ENCODE measurements at places on chromosomes 3 and 15.

- no peak for DNase-seq
Observed at GRCh38 chr3:88412346-88412745, 262.6 kb downstream of the C3orf38 start.

DNA sequence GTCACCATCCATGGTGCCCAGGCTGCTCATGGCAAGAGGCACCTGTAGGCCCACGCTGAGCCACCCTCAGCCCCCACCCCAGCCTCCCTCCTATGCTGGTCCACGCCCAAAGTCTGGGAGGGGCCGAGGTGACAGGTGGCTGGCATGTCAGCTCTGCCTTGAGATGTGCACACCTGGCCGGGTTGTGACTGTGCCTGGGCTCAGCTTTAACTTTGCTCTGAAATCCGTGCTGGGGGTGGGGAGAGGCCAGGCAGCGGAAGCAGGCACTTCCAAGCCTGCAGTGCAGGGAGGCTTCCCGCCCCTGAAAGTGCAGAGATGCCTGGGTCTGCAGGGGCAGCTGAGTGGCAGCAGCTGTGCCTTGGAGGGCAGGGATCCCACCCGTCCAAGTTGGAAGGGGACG is 1124.8 kb downstream of the SI start:
- DNase-seq = no peak

DNA sequence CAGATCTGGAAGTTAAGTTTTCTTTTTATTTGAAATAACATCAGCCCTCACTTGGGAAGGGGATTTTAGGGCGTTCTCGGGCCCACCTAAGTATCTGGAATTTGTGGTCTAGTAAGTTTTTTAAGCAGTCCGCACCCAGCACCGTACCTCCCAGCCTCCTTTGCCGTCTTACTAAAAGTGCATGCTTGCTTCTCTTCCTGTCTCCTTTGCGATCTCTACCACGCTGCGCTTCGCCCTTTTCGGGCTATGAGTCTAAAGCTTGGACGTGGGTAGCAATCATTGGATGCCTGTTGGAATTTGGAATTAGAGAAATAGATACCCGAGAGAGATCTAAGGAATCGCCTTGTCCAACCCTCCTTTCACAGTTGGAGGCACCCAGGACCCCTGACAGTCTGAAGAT is 1.1 kb downstream of the THSD4 start:
- no peak for DNase-seq

DNA sequence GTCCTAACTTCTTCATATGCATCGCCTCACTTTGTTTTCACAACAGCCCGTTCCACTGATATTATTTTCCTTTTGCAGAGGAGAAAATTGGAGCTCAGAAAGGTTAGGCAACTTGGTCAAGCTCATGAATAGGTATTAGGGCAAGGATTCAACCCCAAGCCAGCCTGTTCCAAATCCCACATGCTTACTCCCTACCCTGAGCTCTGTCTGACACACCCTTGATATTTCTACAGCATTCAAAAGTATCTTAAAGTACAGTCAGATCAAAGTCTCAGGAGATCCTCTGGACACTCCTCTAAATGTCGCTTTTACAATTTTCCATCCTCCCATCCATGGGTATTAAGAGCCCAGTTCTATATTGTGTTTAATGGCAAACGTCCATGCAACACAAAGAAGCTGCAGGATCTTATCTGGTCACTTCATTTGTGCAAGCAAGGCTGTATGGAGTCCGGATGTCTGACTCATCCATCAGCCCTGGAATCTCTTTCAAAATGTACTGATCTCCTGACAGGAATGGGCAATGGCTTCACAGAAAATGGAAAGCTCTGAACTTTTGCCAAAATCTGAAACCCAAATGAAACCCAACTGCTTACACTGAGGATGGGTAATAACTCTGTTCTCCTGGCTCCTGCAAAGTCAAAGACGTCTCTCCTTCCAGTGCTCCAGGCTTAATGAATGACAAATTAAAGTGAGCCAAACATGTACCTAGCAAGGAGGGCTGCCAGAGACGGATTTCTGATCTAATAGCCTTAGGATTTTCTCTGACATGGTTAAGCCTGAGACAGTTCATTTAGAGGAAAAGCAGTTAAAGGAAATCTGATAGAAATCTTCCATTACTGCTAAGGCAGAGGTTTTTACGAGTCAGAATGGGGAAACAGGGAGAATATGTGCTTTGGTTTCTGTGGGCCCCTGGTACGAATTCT is 230.9 kb upstream of the RORA start:
- DNase-seq = no peak

GRCh38 chr3:49799761-49800160 is at the start of gene CDHR4:
CDHR4 (minus strand) TSS chr3:49799873; CDS start chr3:49799812, 61 bp downstream.
- no peak for DNase-seq

DNA sequence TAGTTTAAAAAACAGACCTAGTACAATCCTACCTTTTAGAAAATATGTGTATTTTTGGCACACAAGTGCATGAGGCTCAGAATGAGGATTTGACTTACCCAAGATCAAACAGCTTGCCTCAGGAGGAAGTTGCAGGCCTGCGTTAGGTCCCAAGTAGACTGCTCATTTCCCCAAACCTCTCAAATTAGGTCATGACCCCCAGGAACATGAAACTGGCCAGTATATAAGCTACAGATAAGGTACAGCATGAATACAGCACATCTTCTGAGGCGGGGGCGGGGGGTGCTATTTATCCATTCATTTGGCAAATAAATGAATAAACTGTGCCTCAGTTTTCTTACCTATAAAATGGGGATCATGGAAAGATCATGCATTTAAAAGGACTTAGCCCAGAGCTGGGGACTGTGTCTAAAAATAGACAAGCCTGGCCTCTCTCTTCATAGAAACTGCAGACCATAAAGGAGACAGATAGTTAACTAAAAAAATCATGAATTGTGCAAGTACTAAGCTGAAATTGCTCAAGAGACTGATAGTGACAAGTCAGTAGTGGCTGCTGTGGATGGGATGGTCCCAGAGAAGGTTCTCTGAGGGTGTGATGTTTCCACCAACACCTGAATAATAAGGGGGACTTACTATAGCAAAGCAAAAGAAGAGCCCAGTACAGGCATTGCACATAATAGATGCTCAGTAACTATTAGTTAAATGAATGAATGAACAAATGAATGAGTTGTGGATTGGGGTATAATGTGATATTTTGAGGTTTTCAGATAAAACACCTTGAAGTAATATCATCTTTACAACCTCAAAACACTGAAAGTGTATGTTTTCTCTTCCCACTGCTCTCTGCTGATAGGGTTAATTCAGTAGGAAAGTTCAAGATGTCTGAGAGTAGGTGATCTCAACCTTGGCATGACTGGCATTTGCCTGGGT is 258.5 kb upstream of the PROK2 start:
- peak; percentile 70 for DNase-seq

GRCh38 chr3:25592510-25592968 is 72.2 kb downstream of the TOP2B start:
- DNase-seq = no peak

- DNase-seq = no peak
Observed at GRCh38 chr3:99976584-99976983, 137.7 kb downstream of the FILIP1L start.

GRCh38 chr15:38220606-38221273 is 31.9 kb upstream of the SPRED1 start:
- no peak for DNase-seq
